Hepatocyte (in vitro differentiated cells): ENCODE measurements at places on chromosomes 3 and 15. TPM values are rescaled to one million over a fixed set of nuclear protein-coding genes. Genes with fewer than 3 reads are reported as not detected.

Gene GRIP2
- 2.4 and 3.6 TPM in 2 replicates for polyA plus RNA-seq

Gene TIMP4
- 4.7 and 5.4 TPM in 2 replicates for polyA plus RNA-seq

GRCh38 chr15:98394546-98394945 lies 253.8 kb upstream of the IGF1R start:
- no peak for DNase-seq

- DNase-seq, result no peak
Observed at GRCh38 chr3:56864090-56864489, 62.3 kb upstream of the ARHGEF3 start.

Gene SAMD7
- polyA plus RNA-seq, result not detected in 2 replicates

DNA sequence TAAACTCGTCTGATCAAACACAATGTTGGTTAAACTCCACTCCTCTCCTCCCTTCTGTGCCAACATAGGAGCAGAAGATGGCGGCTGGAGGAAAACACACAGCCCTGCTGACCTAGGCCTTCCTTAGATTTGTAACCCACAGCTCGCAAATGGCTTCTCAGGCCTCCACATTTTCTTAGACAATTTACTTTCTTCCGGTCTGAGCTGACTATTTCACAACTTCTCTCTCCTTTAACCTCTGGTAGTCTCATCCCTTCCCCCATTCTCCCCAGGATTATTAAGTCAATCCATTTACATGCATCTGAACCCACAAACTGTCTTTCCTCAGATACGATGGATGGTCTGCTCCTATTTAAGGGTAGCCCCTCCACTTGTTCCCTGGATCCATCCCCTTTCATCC lies 25.7 kb upstream of the ULK4 start:
- DNase-seq, result no peak

Gene PCSK6
- polyA plus RNA-seq, result 31.7 and 36.0 TPM in 2 replicates

GRCh38 chr3:66385066-66385465 lies 115.8 kb downstream of the LRIG1 start:
- DNase-seq, result no peak

Gene RFTN1
- polyA plus RNA-seq, result 4.4 and 10.0 TPM in 2 replicates

GRCh38 chr15:45100884-45101625 lies 12.9 kb downstream of the DUOX2 start:
- DNase-seq, result no peak

GRCh38 chr15:59991834-59992233 lies 12.3 kb upstream of the FOXB1 start:
- no peak for DNase-seq

Gene CSTA
- polyA plus RNA-seq, result 0.22 and 0.28 TPM in 2 replicates

- no peak for DNase-seq
Observed at GRCh38 chr3:66557170-66557569, 56.3 kb upstream of the LRIG1 start.

Gene TBC1D2B
- polyA plus RNA-seq, result 24.8 and 29.3 TPM in 2 replicates

DNA sequence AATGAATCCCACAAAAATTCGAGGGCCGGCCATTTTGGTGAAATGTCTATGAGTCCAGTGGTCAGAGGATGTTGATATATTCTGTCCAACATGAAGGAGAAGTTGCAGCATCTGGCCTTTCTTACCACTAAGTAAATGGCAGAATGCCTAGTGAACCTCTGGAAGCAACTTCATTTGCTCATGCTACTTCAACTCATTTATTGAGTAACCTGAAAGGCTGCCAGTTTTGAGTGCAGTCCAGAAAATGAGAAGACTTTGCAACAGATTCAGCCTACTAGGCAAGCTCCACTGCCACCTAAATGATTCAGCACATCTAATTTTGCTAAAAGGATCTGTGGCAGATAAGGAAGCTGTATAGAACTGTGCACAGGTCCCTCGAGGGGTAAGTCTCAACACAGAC lies 265.0 kb downstream of the OPA1 start:
- DNase-seq, result no peak

- no peak for DNase-seq
Observed at GRCh38 chr3:49470714-49471420, 800 bp downstream of the DAG1 start.

- DNase-seq, result no peak
Observed at GRCh38 chr3:62712746-62713145, 162.5 kb downstream of the CADPS start.
